ENCODE measurements at places on chromosomes 5 and 9. TPM values are rescaled to one million over a fixed set of nuclear protein-coding genes. Genes with fewer than 3 reads are reported as not detected.
A peak's percentile ranks its signal among the peaks of the same experiment; 100 is the strongest.

DNA sequence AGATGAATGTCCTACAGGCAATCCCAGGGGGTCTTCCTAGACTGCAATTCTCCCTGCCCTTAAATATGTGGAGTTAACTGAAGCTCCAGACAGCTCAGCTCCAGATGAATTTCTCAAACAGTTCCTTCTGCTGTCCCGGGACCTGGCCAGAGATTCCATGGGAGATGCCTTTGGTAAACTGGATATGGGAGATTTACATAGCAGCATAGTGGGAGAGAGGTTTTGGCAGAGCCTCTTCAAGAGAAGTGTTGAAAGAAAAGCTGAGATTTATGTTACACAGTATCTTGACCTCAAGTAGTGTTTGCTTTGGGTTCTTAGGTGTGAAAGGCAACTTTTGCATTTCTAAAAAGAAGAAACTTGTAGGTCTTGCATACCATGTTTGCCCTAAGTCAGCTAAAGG, 364.9 kb downstream of the ARRDC3 start:
- no peak overlapping the region for H3K27ac ChIP-seq
- no peak overlapping the region for H3K4me3 ChIP-seq
- DNase-seq, result no peak
- no peaks in the 10 kb centered on the region for H3K27me3 ChIP-seq

DNA sequence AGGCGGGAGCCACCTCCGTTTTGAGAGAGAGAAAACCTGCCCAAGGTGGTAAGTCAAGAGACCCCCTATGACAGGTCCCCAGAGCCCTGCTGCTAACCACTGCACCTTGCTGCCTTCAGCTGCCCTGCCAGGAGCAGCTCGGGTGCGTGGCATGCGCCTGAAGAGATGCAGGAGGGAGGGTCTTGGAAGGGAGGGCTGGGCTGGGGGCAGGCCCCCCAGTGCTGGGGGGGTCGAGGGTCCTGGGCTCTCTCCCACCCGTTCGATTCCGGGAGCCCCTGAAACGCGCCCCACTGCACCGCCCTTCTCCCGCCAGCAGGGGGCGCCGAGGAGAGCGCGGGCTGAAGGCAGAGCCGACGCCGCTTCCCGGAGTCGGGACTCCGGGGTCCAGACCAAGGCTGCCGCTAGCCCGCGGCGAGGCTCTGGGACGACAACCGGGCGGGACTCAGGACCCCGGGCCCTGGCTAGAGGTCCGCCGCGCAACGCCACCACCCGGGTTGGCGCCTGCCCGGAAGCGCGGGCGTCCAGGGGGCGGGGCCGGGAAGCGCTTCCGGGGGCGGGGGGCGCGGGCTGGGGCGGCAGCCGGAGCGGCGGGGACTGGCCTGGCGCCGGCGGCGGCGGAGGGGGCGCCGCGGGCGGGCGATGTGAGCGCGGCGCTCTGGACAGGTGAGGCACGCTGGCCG, at the start of gene ZBTB34:
Gene ZBTB34 (plus strand): TSS at position 563 of the 680 bp plus-strand sequence. CDS start 18,761 bp downstream, outside the sequence.
- peak; percentile 88 for DNase-seq
- H3K27me3 ChIP-seq, result no peaks in the 10 kb centered on the region
- H3K4me3 ChIP-seq, result peak within 1 kb of the TSS; percentile 95

ABO gene
- total RNA-seq, result 1.4 TPM

GRCh38 chr5:93746406-93747056, 5.1 kb upstream of the POU5F2 start:
- H3K4me1 ChIP-seq, result no peaks in the 10 kb centered on the region
- no peak for DNase-seq
- H3K36me3 ChIP-seq, result no peaks in the 10 kb centered on the region

GRCh38 chr5:118173340-118173739, 815.0 kb downstream of the DTWD2 start:
- H3K36me3 ChIP-seq, result no peaks in the 10 kb centered on the region
- no peaks in the 10 kb centered on the region for H3K4me1 ChIP-seq
- no peaks in the 10 kb centered on the region for H3K27me3 ChIP-seq

DNA sequence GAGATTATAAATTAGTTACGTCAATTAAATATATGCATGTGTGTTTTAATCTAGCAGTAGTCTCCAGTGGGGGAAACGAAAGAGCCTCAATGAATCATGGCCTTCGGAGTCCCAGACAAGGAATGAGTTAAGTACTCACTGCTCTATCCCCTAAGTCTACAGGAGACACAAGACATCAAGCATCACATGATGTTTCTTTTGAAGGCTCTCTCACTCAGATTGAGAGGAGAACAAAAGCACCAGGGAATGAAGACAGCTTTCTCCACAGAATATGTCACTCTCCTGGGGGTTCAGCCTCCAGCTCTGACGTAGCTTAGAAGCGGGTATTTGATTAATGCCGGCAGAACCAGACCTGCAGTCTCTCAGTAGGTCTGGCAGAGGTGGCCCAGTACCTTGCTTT, 381.4 kb downstream of the ACTL7B start:
- DNase-seq, result no peak
- no peaks in the 10 kb centered on the region for H3K36me3 ChIP-seq
- no peak overlapping the region for H3K4me3 ChIP-seq
- H3K27ac ChIP-seq, result no peak overlapping the region
- H3K4me1 ChIP-seq, result no peaks in the 10 kb centered on the region

- peak; percentile 29 for DNase-seq
- H3K4me3 ChIP-seq, result no peak overlapping the region
- H3K27ac ChIP-seq, result no peak overlapping the region
- no peaks in the 10 kb centered on the region for H3K4me1 ChIP-seq
- H3K36me3 ChIP-seq, result no peaks in the 10 kb centered on the region
Observed at GRCh38 chr9:135340726-135341475, 138.7 kb upstream of the PPP1R26 start.

PLAC8L1 gene
- total RNA-seq, result 0.87 TPM

All from aorta (tissue), 5 donors.